ENCODE measurements at places on chromosomes 11 and 22. TPM values are rescaled to one million over a fixed set of nuclear protein-coding genes. Genes with fewer than 3 reads are reported as not detected.

- H3K27me3 ChIP-seq = no peaks in the 10 kb centered on the region
- no peak for DNase-seq
- H3K4me3 ChIP-seq = peak overlapping the region; percentile 89
- no peaks in the 10 kb centered on the region for H3K4me1 ChIP-seq
- H3K27ac ChIP-seq = peak overlapping the region; percentile 54
- H3K36me3 ChIP-seq = no peaks in the 10 kb centered on the region
Measured at GRCh38 chr11:18105086-18105801, 638 bp downstream of the SAAL1 start.

DNA sequence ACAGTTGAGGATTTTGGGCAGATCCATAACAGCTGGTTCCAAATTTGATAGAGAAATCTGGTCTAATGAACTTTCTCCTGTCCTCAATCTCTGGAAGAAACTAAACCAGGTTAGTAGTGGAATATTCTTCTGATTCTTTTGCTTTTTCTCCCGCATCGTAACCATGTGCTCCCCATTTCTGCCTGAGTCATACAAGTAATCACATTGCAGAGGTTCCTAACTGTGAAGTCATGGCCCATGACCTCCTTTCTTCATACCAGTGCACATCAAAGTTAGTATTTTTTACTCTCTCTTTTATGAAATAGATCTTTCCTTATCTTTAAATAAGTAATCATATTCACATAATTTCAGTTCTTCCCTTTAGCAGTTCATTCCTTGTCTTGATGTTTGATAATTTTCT is 249.0 kb downstream of the DYNC2H1 start:
- H3K36me3 ChIP-seq = no peaks in the 10 kb centered on the region
- H3K4me3 ChIP-seq = no peak overlapping the region
- H3K27me3 ChIP-seq = no peaks in the 10 kb centered on the region
- no peak overlapping the region for H3K27ac ChIP-seq
- no peak for DNase-seq

DNA sequence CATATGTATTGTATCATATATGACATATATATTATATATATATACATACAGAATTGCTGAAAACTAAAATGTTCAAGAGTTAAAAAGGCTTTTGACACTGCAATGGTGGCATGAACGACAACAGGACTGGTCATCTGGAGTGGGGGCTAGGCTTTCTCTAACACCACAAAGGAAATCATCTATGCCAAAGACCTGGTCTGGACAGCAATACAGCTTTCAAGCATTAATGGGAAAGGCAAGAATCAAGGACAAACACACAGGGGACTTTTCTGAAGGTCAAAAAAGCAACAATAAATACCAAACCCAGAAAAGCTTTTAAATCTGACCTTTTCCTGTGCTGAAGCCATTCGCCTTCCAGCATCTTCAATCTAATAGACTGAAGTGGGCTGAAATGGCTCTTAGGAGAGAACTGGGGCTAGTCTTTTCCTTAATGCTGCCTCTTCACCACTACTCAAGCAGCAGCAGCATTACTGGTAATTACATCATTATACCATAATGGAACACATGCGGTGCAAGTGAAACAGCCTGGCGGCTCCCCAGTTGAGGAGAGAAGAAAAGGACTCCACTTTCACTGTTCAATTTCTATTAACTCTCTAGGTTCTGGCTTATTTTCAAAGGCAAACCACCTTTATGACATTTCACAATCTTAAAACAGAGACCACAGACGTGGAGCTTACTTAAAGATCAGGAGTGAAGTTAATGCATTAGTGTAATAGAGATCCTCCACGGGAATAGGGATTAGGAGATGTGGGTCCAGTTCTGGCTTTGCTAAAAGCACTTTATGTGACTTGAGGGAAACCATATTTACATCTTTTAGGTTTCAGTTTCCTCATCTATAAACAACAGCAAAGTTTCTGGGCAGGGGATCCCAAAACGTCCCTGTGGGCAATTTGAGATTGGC is 63.0 kb downstream of the GAB2 start:
- no peaks in the 10 kb centered on the region for H3K36me3 ChIP-seq
- H3K27me3 ChIP-seq = no peaks in the 10 kb centered on the region
- H3K27ac ChIP-seq = no peak overlapping the region
- H3K4me1 ChIP-seq = no peaks in the 10 kb centered on the region
- no peak overlapping the region for H3K4me3 ChIP-seq

DNA sequence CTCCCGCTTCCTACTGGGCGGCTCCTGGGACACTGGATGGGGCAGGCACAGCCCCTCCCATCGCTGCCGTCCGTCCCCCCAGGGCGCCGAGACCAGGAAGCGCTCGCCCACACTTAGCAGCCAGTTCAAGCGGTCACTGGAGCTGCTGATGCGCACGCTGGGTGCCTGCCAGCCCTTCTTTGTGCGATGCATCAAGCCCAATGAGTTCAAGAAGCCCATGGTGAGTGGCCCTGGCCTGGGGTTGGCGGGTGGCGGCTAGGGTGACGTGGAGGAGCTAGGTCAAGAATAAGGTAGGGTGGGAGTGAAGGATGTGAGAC is 44.6 kb downstream of the MYO7A start:
- H3K27me3 ChIP-seq = no peaks in the 10 kb centered on the region
- DNase-seq = no peak
- H3K4me3 ChIP-seq = no peak overlapping the region
- H3K36me3 ChIP-seq = no peaks in the 10 kb centered on the region
- no peak overlapping the region for H3K27ac ChIP-seq

DNA sequence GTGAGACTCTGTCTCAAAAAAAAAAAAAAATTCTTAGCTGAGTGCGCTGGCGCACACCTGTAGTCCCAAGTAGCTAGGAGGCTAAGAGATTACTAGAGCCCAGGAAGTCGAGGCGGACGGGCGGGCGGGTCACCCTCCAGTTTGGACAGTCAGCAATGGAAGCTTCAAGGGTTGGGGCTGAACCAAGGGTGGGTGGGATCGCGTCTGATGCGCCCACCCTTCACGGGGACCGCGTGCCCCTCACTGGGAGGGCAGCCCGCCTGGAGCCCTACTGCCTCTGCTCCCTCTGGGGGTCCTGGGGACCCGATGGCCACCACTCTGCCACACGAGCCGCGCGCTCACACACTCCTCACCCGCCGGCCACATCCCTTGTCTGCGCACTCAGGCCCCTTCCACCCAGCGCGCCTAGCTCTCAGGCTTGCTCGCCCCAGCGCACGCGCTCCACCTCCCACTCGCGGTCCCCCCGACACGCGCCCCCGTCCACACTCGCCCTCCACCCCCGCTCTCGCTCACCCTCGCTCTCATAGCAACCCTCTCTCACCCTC is 494 bp downstream of the CHID1 start:
- no peak for DNase-seq
- H3K4me1 ChIP-seq = no peaks in the 10 kb centered on the region
- H3K27me3 ChIP-seq = no peaks in the 10 kb centered on the region
- no peaks in the 10 kb centered on the region for H3K36me3 ChIP-seq
- peak overlapping the region; percentile 88 for H3K27ac ChIP-seq

- H3K36me3 ChIP-seq = no peaks in the 10 kb centered on the region
- no peaks in the 10 kb centered on the region for H3K27me3 ChIP-seq
- no peak overlapping the region for H3K4me3 ChIP-seq
- peak overlapping the region; percentile 53 for H3K27ac ChIP-seq
Measured at GRCh38 chr11:6646576-6646917, 9.1 kb downstream of the DCHS1 start.

DNA sequence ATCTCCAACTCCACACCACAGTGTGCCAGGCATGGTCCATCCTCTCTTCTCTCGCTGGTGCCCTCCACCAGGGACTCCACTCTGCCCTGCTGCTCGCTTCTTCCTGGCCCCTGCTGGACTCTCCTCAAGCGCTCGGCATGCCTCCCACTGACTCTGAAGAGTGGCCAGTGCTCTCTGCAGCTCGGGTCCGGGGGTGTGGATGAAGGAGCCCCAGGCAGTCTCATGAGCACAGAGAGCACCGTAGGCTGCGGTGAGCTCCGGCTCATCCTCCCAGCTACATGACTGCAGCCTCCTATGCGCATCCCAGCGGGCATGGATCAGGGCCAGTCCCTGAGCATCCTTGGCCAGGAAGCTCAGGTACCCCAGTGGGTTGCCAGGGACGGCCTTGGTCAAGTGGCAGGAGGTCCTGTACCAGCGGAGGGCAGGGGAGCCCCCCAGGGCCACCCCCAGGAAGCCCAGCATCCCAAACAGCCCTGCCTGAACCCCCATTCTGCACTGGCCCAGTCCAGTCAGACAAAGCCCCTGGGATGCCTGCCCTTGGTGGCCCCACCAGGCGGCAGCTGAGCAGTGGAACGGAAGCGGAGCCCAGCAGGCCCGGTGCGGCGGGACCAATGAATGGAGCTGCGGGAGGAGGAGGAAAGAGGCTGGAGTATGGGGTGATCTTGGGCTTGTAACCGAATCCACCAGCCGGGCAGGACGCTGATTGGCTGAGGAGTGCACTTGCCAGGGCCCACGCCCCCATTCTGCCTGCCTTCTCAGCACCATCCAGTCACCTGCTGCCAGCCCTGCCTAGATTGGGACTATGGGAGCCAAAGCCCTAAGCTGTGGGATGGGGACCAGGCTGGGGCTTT is at the start of gene PLA2G3:
Gene PLA2G3, minus strand, starts transcription at position 643 of the 851 bp plus-strand sequence. Its CDS starts 154 bp downstream, at position 489.
- no peaks in the 10 kb centered on the region for H3K36me3 ChIP-seq
- no peak within 1 kb of the TSS for H3K27ac ChIP-seq
- H3K4me3 ChIP-seq = no peak within 1 kb of the TSS
- peak; percentile 68 for DNase-seq
- H3K27me3 ChIP-seq = no peaks in the 10 kb centered on the region

GRCh38 chr11:73149105-73149504 is 7.0 kb upstream of the FCHSD2 start:
- no peaks in the 10 kb centered on the region for H3K27me3 ChIP-seq
- no peak for DNase-seq
- no peaks in the 10 kb centered on the region for H3K36me3 ChIP-seq
- no peaks in the 10 kb centered on the region for H3K4me1 ChIP-seq

- H3K36me3 ChIP-seq = no peaks in the 10 kb centered on the region
- H3K4me3 ChIP-seq = no peak overlapping the region
- H3K27ac ChIP-seq = no peak overlapping the region
Measured at GRCh38 chr11:84224042-84224441, 937.9 kb upstream of the CCDC90B start.

DNA sequence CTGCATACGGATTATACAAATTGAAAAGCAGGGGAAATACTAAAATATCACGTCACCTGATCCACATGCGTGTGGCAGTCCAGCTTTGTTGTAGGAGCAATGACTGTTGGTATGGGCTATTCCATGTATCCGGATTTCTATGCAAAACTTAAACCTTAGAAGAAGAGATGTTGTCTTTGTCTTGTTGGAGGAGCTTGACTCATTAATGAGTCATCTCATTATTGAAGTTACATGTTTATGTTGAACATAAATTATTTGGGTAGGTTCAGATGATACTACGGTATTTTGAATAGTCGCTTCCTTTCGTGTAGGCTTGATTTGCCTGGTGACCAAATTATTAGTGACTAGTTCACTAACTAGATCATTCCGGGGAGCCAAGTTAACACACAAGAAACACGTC is 806 bp upstream of the SAAL1 start:
- H3K27me3 ChIP-seq = no peaks in the 10 kb centered on the region
- DNase-seq = no peak
- H3K36me3 ChIP-seq = no peaks in the 10 kb centered on the region
- H3K4me3 ChIP-seq = no peak overlapping the region
- H3K27ac ChIP-seq = no peak overlapping the region

DNA sequence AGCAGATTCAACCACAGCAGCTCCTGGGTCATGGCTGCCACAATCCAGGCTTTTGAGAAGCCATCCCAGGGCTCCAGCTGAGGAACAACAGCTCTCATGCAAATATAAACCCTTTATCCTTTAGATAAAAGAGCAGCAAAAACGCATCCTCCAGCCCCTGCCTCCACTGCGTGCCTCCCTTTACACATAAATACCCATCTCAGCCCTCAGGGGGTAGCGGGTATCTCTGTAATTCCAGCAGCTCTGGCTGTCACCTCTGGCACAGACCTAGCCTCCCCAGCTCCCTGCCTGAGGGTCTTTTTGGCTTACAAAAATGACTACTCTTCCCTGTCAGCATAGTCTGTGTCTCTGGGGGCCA is 21.6 kb downstream of the LMO1 start:
- no peaks in the 10 kb centered on the region for H3K36me3 ChIP-seq
- no peaks in the 10 kb centered on the region for H3K4me1 ChIP-seq
- no peak overlapping the region for H3K4me3 ChIP-seq

GRCh38 chr22:32327596-32328171 is 30.0 kb upstream of the RFPL3 start:
- no peak overlapping the region for H3K27ac ChIP-seq
- no peaks in the 10 kb centered on the region for H3K4me1 ChIP-seq
- H3K27me3 ChIP-seq = no peaks in the 10 kb centered on the region
- DNase-seq = no peak
- H3K4me3 ChIP-seq = no peak overlapping the region

DNA sequence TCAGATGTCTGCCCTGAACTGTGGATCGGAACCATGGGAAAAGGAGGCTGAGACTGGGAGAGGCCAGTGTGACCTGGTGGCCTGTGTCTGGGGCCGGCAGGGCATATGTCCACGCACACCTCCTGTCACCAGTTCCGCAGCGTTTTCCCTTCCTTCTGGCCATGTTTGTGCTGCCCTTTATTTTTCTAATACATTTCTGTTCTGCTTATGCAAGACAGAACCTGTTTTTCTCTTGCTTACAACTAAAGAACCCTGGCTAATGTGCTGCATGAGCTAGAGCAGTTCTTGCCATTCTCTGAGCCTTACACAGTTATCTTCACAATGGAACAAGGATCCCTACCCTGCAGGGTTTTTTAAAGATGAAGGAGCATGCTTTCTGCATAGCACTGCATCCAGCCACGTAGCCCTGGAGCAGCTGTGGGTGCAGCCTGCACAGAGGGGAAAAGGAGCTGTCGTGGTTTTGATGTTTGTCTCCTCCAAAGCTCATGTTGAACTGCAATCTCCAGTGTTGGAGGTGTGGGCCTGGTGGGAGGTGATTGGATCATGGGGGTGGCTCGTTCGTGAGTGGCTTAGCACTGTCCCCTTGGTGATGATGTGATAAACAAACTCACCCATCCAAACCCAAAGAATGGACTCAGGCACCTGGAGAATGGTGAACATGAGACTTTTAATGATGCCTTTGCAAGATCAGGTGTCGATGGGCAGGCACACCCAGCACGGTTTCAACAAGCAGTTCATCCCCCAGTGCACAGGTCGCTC is 84.8 kb upstream of the SHANK2 start:
- H3K36me3 ChIP-seq = no peaks in the 10 kb centered on the region
- H3K4me3 ChIP-seq = no peak overlapping the region
- H3K4me1 ChIP-seq = no peaks in the 10 kb centered on the region
- DNase-seq = no peak

DNA sequence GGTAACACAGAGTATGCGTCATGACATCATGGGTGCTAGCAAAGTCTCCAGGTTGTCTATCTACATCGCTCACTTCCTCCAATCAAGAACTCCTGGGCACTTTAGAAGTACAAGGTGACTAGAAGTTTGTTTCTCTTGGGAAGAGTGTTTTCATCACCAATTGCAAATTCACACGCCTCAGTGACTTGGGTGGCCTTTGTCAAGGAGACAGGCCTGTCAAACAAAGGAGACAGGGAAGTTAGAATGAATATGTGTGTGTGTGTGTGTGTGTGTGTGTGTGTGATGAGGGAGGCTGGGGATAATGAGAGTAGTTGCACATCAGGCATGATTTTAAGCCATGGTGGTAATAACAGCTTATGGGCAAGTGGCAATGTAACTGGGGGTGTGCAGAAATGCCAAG is 953.2 kb downstream of the OPCML start:
- H3K27me3 ChIP-seq = no peaks in the 10 kb centered on the region
- H3K27ac ChIP-seq = no peak overlapping the region
- no peaks in the 10 kb centered on the region for H3K36me3 ChIP-seq

Gene MRPL48
- total RNA-seq = 11.1 TPM

Gene APOL3
- total RNA-seq = 32.2 TPM

Gene OSM
- 2.5 TPM for total RNA-seq

Gene CBLIF
- not detected for total RNA-seq

Gene FKBP2
- total RNA-seq = 164 TPM
